ENCODE measurements at places on chromosomes 4 and X.

GRCh38 chr4:832536-832935 is 6.6 kb upstream of the CPLX1 start:
- DNase-seq = no peak

GRCh38 chr4:127251423-127251822 is 381.3 kb upstream of the INTU start:
- no peak for DNase-seq

- no peak for DNase-seq
Observed at GRCh38 chr4:103996064-103996463, 276.3 kb upstream of the TACR3 start.

- no peak for DNase-seq
Observed at GRCh38 chrX:144293229-144293628, 409.4 kb downstream of the UBE2NL start.

DNA sequence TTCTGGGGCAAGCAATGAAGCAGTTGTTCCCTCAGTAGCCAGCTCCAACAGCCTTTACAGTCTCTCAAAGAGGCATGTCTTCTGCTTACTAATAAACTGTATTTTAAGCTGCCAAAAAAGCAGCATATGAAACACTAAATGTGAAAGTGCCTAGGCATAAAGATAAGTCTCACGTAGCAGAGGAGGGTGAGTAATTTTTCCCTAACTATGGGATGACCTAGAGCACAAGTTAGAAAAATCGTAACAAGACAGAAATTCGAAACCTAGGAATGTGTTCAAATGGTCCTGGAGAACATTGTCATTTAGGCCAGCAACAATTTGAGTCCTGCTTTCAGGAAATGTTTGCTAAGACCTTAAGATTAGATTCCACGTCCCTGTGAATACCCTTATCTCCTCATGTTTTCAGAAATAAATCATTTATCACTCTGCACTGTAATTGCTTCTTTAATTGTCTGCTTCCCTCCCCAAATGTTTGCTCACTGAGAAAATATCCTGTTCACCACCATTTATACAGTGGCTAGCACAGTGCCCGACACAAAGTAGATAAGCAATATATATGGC is 222.2 kb downstream of the KCNIP4 start:
- DNase-seq = no peak

DNA sequence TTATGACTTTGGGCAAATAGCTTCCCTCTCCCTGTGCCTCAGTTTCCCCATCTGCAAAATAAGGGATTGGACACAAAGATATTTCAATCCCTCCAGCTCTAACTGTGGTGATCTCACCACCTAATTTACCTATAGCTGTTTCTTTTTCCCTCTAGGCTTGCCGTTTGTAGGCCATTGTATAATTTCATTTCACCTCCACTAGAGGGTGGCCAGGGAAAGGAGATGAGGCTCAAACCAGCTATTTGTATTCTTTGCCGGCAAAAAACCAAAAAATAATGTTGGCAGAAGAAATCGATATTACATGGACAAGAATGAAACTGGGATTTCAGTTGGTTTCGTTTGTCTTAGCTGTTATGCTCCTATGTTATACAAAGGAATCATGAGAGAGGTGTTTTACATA is 36.1 kb upstream of the DOCK11 start:
- peak; percentile 18 for DNase-seq

GRCh38 chrX:110420771-110421499 is 62.3 kb downstream of the RTL9 start:
- DNase-seq = no peak

GRCh38 chr4:92654084-92654483 is 350.3 kb downstream of the GRID2 start:
- DNase-seq = no peak

DNA sequence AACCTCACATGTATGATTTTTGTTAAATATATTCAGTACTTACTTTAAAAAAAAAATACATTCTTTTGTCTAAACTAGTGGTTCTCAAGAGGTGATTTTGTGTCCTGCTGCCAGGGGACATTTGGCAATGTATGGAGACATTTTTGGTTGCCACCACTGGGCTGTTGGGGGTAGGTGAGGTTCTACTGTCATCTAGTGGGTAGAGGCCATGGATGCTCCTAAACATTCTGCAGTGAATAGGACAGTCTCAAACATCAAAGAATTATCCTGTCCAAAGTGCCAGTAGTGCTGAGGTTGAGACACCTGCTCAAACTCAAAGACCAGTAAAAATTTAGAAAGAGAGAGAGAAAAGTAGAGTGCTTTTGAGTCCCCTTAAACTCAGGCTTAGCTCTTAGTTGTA is 32.9 kb upstream of the PGM2 start:
- peak; percentile 14 for DNase-seq

- DNase-seq = no peak
Observed at GRCh38 chr4:155383541-155383940, 6.8 kb upstream of the MAP9 start.

DNA sequence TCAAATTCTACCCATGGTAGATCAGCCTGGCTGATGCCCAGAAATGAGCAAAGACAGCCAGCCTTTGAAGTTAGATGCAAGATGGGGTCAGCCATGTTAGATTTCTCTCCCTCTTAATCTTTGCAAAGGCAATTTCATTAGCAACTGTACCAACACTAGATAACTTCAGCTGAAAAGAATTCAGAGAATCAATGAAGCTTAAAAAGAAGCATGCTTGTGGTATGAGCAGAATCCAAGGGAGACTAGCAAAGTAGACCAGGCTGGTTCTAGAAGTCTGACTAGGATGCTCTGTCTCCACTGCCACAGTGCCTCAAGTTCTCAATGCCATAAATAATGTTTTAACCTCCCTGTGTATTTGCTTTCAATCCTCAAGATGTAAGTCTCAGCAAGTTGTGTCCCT is 247.3 kb downstream of the SLC7A11 start:
- peak; percentile 19 for DNase-seq

DNA sequence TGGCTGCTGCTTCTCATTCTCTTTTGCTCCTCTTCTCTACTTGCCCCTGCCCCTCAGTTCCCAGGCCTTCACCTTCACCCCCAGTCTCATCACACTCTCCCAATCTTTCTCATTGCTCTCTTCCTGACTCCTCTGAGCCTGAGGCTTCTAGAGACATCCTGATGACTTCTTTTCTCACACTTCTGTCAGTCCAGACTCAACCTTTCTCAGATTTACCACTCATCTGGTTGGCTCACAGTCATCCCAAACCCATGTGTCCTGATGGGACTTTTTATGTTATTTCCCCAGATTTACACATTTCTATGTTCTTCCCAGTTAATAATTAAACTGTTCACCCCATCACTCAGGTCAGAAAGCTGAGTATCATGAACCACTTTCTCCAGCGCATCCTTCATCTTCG is 68.0 kb downstream of the TMA16 start:
- no peak for DNase-seq

Measured in AG08396 (cell line).